ENCODE measurements at places on chromosomes 1 and 21.

- H3K4me1 ChIP-seq = peaks cover 4% of the 10 kb centered on the region
- DNase-seq = no peak
- H3K4me3 ChIP-seq = no peak overlapping the region
- H3K27ac ChIP-seq = no peak overlapping the region
These were observed 74.5 kb downstream of the FOXJ3 start for GRCh38 chr1:42260376-42261070.

DNA sequence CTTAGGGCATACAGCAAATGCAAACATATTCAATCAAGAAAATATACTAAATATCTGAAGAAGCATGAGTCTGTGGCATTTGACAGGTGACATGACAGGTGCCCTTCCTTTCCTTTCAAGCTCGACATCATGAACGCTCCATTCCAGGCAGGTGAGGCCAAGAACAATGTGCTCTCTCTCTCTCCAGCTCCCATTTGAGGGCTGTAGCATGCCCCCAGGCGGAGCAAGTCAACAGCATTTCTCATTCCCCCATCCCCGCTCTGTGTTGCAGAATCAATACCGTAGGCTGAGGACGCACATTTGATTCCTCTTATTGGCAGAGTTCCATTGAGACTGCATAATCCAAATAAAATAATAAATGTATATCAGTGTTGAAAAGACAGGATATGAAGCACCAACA is 24.6 kb upstream of the PLPPR4 start:
- H3K4me1 ChIP-seq = no peaks in the 10 kb centered on the region
- H3K27me3 ChIP-seq = no peaks in the 10 kb centered on the region
- no peak overlapping the region for H3K4me3 ChIP-seq
- no peak overlapping the region for H3K27ac ChIP-seq
- no peaks in the 10 kb centered on the region for H3K36me3 ChIP-seq

GRCh38 chr1:244496186-244496585 is 35.1 kb downstream of the CATSPERE start:
- no peak overlapping the region for H3K4me3 ChIP-seq
- DNase-seq = no peak
- H3K4me1 ChIP-seq = no peaks in the 10 kb centered on the region

DNA sequence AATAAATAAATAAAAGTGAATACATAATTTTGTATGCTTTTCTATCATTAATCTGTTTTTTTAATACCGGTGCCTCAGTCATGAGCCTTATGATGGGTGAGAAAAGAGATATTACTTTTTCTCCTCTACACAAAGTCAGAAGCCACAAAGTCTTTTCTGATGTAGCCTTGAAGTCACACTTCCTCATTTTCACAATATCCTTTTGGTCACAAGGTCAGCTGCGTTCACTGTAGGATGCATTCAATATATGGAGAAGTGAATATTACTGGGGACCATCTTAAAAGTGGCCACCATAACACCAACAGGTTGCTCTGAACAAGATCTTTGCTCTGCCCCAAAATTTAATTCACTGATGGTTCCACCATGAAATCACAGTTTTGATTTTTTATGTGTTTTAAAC is 83.3 kb upstream of the TNR start:
- no peaks in the 10 kb centered on the region for H3K4me1 ChIP-seq
- no peak overlapping the region for H3K4me3 ChIP-seq
- no peak overlapping the region for H3K27ac ChIP-seq
- no peaks in the 10 kb centered on the region for H3K27me3 ChIP-seq
- DNase-seq = no peak

DNA sequence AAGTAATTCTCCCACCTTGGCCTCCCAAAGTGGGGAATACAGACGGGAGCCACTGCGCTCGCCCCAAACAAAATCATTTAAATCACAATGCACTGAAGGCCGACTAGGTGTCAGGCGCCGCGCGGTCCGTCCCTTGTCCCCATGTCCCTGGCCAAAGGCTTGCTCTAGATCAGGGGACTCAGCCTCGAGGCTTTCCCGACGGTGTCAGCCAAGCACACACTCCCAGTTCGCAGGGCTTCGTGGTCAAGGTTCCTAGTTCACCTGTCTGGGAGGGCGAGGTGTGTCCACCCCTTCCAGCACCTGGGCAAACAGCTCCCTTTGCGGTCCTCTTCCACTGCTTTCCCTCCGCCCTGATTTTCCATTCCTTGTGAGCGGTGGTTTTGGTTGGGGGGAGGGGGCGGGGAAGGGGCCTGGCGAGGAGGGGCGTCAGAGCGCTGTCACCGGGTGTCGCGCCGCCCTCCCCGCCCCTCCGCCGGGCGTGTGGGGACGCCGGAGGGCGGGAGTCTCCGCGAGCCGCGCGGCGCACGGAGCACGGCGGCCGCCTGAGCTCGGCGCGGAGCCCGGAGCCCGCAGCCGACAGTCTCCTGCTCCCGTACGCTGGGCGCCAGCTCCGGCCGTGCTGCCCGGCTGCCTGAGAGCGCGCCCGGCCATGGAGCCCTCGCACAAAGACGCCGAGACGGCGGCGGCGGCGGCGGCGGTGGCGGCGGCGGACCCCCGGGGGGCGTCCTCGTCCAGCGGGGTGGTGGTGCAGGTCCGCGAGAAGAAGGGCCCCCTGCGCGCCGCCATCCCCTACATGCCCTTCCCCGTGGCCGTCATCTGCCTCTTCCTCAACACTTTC is at the start of gene STUM:
STUM (plus strand) TSS at position 509 of the 838 bp plus-strand sequence; CDS start at position 650, 141 bp downstream.
- no peaks in the 10 kb centered on the region for H3K4me1 ChIP-seq
- no peaks in the 10 kb centered on the region for H3K36me3 ChIP-seq
- H3K27ac ChIP-seq = no peak within 1 kb of the TSS
- peak; percentile 39 for DNase-seq
- peaks cover 34% of the 10 kb centered on the region for H3K27me3 ChIP-seq

GRCh38 chr1:209714338-209714737 is 9.7 kb downstream of the HSD11B1 start:
- no peaks in the 10 kb centered on the region for H3K27me3 ChIP-seq
- no peaks in the 10 kb centered on the region for H3K36me3 ChIP-seq
- no peak for DNase-seq
- no peak overlapping the region for H3K4me3 ChIP-seq
- H3K27ac ChIP-seq = no peak overlapping the region
- H3K4me1 ChIP-seq = no peaks in the 10 kb centered on the region

DNA sequence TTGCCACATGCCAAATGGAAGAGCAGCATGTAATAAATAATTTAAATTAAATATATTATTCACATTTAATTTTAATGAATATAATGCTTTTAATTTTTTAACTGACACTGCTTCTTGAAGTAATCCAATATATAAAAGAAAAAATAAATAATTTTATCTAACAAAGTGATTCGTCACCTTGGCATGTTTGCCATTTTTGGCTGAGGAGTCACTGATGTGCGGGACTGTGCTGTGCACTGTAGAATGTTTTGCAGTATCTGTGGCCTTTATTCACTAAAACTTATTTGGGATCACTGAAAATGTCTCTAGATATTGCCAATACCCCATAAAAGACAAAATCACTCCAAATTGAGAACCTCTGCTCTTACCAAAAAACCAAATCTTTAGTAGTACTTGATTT is 807.8 kb downstream of the BRINP3 start:
- H3K27me3 ChIP-seq = no peaks in the 10 kb centered on the region
- H3K4me1 ChIP-seq = no peaks in the 10 kb centered on the region
- DNase-seq = peak; percentile 30
- no peak overlapping the region for H3K4me3 ChIP-seq
- no peak overlapping the region for H3K27ac ChIP-seq
